ENCODE measurements at places on chromosomes 2 and 18. TPM values are rescaled to one million over a fixed set of nuclear protein-coding genes. Genes with fewer than 3 reads are reported as not detected.
A peak's percentile ranks its signal among the peaks of the same experiment; 100 is the strongest.

TMEM37 gene
- polyA plus RNA-seq = 5.9 TPM

SERPINB5 gene
- polyA plus RNA-seq = 4.3 TPM

MOGAT1 gene
- not detected for polyA plus RNA-seq

SCN3A gene
- polyA plus RNA-seq = 0.57 TPM

IL36B gene
- polyA plus RNA-seq = not detected

CRACDL gene
- 1.4 TPM for polyA plus RNA-seq

SOCS6 gene
- 18.6 TPM for polyA plus RNA-seq

TMBIM1 gene
- polyA plus RNA-seq = 72.2 TPM

ZNF516 gene
- 50.2 TPM for polyA plus RNA-seq

DNAJC5G gene
- polyA plus RNA-seq = not detected

GRCh38 chr2:73970850-73971471, 13.7 kb upstream of the TET3 start:
- peak; percentile 63 for DNase-seq

DNA sequence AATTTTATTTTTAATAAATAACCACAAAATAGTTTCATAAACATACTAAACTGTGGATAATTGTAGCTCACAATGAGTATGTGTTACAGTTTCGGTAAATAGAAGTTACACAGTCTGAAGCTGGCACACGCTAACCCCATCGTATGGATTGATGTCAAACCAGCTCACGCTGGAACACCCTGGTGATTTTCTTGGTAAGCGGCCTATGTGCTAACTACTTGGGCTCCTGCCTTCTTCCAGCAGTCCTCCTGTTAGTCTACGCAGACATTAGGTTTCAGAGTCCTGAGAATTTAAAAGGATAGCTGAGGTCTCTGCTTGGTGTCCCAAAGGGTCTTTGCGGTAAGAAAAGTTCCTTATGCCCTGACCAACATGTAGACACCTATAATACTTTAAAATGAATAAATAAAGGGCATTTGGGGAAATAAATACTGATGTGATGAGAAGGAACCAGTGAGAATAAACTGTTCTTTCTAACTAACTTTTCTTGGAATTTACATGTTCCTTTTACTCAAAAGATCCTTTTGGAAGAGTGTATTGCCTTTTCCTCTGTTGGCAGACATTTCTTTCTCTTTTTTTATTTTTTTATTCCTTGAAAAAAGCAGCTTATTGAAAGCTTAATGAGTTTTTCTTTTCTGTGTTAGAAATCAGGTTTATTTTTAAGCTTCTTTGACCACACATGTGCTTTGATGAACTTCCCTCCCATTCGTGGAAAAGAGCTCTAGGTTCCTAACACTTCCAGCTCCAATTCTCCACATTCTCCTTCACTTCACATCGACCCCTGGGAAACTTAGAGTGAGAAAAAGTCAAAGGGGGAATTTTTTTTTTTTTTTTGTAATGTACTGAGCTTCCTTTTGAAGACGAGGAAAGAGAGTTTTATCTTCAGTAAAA, 322.2 kb downstream of the IRS1 start:
- peak; percentile 72 for DNase-seq

- DNase-seq = no peak
These were observed 33.1 kb upstream of the ZFP36L2 start for GRCh38 chr2:43259512-43259911.

- no peak for DNase-seq
These were observed 79.6 kb upstream of the THUMPD2 start for GRCh38 chr2:39858677-39859076.

GRCh38 chr2:200430017-200430416, 79.9 kb downstream of the KCTD18 start:
- no peak for DNase-seq

DNA sequence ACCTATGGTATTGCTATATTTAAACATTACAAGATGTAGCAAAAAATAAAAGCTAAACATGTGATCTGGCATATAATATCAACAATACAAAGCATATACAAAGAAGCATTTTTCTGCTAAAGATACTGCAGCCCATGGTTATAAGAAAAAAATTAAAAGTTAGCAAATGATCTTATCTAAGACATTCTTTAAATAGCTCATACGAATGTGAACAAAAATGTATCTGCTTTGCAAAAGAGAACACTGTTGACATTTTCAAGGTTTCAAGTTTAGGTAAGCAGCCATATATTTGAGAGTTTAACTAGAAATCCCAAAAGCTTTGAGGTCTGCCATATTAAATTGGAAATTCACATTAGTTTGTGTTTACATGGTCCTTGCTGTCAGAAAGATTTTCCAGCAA, 301.0 kb upstream of the SLC39A10 start:
- no peak for DNase-seq

DNA sequence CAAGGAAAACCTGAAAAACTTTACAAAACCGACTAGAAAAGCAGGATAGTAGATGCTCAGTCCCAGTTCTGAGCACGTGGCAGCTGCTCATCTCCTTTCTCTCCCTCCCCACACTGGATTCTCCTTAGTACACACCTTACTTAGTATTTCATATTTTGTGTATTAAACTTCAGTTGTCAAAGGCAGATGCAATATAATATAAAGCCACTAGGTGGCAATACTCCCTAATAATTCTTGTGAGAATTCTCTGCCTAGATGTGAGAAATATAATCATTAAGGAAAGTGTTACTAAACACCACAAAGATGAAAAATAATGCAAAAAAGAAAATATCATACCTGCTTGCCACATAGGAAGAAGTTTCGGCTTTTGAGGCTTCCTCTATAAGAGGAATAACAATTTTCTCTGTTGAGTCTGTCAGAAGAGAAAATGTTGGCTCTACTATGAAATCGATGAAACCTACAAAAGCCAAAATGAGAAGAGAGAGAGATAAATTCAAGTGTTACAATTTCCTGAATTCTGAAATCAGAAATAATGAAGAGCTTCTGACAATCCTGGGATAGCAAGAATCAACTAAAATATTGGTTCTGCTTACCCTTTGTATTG, 200.6 kb downstream of the PPP1R1C start:
- peak; percentile 60 for DNase-seq

DNA sequence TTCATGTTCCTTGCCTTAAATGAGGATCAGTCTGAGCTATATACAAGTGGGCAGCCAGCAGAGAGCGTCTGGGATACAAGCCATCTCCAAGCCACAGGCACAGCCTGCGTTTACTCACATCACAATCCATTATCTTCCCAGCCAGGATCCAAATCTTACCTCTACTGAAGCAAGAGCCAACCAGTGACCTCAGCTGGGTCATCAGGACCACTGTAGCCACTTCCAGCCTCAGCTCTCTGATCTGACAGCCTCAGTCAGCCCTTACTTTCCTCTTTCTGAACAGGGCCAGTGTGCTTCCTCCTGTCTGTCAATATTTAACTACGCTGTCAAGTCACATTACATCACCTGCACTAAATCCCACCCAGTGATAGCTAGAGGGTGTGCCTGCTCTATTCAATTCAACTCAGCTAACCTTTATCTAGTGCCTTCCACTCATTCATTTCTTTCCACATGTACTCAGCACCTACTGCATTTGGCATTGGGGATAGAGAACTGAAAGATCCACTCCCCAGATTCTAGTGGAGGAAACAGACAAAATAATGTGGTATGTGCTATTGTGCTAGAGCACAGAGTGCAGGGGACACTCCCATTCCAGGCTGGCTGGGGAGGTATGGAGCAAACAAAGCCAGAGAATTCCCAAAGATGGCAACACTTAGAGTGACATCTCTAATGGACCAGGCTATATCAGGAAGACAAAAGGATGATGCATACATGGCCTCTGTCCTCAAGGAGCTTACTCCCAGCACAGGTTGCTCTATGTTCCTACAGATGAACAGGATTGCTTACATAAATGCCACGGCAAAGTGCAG, 146.5 kb downstream of the NCKAP5 start:
- DNase-seq = peak; percentile 55

DNA sequence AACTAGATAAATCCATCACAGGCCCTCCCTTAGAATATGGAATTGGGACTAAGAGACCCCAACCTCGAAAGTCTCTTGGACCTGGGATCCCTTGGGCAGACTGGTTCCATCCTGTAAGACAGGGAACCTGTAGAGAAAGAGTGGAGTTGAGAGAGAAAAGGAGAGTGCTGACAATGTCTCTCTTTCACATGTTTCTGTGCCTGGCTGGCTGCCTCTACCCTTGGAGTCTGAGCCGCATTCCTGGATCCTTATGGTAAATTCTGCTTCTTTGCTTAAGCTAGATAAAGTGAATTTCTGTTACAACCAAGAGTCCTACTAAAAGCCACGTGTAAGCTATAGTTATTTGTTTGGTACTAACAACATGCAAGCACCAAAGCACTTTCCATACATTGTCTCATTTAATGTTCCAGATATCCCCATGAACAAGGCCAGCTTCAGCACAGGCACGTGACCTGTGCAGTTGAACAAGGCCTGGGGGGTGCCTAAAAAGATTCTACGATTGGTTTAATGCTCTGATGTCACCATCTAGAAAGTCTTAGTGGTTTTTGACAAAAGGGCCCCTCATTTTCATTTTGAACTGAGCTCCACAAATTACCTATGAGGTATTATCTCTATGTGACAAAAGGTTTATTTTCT, 2.1 kb upstream of the PUM2 start:
- peak; percentile 46 for DNase-seq

DNA sequence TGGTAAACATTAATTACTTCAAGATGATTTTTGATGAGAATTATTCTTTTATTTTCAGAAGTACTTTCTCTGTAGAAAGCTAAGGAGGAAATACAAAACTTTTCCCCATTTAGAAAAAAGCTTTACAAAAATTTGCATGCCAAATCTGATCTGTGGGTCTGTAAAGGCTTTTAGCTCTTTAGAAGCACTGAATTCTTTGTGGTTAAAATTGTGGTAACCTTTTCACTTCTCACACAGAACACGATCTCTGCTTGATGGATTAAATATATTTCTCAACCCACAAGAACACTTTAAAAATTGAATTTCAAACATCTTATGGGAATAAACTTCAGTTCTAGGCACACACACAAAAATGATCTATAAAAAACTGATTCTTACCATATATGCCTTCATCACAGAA, 63.7 kb downstream of the VIL1 start:
- DNase-seq = no peak

DNA sequence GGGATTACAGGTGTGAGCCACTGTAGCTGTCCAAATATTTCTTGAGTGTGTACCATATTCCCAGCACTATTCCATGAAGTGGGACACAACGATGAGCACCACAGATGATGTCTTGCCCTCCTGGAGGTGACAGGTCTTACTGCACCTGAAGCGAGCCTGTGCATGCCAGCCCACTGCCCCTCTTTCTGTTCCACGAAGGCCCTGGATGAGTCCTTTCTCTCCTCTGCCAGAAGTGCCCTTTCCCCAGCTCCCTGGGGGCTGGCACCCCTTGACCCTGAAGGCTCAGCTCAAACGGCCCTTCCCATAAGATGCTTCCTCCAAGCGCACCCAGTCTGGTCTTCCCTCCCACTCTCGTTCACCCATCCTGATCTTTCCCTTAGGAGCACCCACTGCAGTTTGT, 5.5 kb downstream of the ATP6V1B1 start:
- DNase-seq = no peak

- DNase-seq = no peak
These were observed 111.6 kb downstream of the FAM210A start for GRCh38 chr18:13614641-13615288.

- DNase-seq = no peak
These were observed 234.4 kb upstream of the RGPD4 start for GRCh38 chr2:107592280-107592624.

DNA sequence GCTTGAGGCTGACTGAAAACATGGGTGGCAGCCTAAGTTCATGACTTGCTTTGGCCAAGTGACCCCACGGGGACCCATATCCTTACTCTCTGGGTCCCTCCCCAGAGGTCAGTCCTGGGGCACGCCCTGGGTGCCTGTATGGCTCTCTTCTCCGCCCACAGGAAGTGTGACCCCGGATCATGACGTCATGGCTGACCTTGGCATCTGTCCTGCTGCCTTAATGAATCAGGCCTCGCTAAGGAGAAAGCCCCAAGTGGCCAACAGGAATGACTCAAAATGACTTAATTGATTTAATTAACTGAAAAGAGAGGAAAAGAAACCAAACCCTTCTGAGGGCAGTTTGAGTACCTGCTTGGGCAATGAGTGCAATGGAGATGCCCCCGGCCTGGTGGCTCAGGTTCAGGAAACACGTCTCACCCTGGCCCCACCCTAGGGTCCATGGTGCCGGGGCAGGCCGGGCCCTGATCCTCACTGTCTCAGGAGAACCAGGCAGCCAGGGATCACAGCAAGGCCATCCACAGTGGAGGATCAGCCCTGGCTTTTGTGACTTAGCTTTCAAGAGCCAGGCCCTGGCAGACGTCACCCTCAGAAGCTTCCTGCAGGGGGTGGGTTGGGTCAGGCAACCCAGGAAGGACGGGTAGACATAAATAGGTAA, 112.0 kb downstream of the CYP26B1 start:
- no peak for DNase-seq

GRCh38 chr2:133362061-133362476, 206.2 kb downstream of the NCKAP5 start:
- DNase-seq = peak; percentile 89

DNA sequence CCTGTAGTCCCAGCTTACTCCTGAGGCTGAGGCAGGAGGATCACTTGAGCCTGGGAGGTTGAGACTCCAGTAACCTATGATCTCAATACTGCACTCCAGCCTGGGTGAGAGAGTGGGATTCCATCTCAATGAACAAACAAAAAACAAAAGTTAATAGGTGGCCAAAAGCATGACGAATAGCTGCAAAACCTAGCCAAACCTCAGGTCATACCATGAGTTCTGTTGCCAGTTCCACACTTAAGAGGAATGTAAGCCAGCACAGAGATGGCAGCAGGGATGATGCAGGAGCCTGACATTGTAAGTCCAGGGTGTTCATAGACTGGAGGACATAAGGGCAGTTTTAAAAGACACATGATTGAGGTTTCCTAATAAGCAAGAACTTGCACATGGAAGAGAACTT, 55.3 kb upstream of the RMDN2 start:
- no peak for DNase-seq

GRCh38 chr18:5669585-5669984, 125.8 kb upstream of the EPB41L3 start:
- no peak for DNase-seq

GRCh38 chr2:69032336-69032735, 19.4 kb downstream of the ANTXR1 start:
- DNase-seq = no peak

DNA sequence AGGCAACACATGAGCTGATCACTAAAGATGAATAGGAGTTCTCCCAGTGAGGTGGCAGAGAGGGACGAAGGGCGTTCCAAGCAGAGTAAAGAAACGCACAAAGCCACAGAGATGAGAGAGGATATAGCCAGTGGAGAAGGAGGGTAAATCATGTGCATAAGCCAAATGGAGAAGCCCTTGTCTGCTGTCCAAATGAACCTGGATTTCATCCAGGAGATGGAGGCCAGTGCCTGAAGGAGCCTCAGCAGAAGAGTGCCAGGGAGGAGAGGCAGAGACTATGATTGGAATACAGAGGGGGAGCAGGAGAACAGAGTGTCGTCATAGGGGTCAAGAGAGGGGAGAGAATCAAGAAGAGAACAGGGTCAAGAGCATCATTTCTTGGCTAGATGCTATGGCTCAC, 48.9 kb upstream of the STPG4 start:
- DNase-seq = no peak

DNA sequence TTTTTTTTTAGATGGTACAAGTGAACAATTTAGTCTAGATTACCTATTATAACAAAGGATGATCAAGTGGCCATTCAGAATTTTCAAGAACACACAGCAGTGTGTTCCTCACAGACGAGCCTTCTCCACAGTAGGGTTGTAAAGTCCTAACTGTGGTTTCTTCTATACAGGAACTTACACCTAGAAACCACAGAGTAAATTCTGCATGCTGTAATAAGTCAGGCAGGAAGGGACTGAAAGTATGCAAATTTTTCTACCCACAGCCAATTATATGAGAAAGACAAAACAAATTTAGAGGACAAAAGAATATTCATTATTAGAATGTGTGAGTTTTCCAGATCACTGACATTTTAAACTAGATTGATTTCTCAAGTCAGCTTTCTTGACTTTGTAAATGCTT, 99.5 kb downstream of the RBMS1 start:
- DNase-seq = no peak
